ENCODE measurements at places on chromosomes 1 and 21. TPM values are rescaled to one million over a fixed set of nuclear protein-coding genes. Genes with fewer than 3 reads are reported as not detected.

SERTAD4 gene
- total RNA-seq, result 4.1 TPM

VAV3 gene
- total RNA-seq, result 2.1 TPM

PTAFR gene
- total RNA-seq, result 2.2 TPM

C8A gene
- total RNA-seq, result not detected

FHAD1 gene
- total RNA-seq, result not detected

RNU1-1 gene
- 4,234 TPM for total RNA-seq

COL9A2 gene
- total RNA-seq, result 0.45 TPM

SPSB1 gene
- total RNA-seq, result 13.1 TPM

GRCh38 chr1:206803221-206803730 lies 31.0 kb upstream of the IL10 start:
- DNase-seq, result no peak

- DNase-seq, result no peak
These were observed 8.1 kb downstream of the GPR137B start for GRCh38 chr1:236150311-236150955.

- no peak for DNase-seq
These were observed 49.9 kb downstream of the DNTTIP2 start for GRCh38 chr1:93829061-93829460.

GRCh38 chr1:42822800-42823392 lies 5.7 kb upstream of the SVBP start:
- DNase-seq, result no peak

GRCh38 chr1:156684227-156684782 lies 7.1 kb upstream of the NES start:
- DNase-seq, result no peak

DNA sequence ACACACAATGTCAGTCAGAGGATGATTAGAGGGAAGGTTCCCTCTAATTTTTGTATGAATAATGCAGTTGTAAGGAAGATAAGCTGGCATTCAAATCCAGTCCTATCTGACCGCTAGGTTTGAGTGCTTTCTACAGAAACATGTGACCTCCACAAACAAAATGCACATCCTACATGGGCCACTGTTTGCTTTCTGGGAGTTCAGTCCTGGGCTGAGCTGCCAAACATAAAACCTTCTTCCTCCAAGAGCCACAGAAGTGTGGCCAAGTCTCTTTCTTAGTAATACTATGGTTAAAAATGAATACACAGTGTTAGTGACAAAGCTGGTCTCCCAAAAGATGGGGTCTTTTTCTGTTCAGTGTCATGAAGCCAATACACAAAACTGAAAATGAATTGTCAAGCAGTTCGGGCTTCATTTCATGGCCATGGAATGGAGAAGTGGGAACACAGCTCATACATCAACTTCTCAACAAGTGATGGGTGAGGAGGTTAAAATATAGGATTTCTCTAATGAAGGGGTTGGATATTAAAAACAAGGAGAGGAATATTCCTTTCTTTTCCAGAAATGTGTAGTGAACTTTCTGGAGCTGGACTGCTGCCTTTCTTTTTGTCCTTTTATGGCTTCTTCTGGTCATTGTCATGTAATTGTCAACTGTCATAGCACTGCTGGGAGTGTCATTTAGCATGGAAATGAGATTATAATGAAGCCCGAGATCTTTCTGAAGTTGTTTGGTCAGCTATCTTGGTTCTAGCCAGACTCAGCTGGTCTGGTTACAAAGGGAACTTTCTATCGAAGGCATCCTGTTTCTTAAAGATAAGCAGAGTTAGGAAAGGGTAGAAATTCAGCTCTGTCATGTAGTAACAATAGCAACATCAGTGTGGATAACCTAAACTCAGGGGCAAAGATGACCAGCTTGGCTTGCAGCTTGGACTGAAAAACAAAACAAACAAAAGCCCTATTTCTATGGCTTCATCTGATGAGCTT lies 135.1 kb downstream of the CHD1L start:
- DNase-seq, result no peak

DNA sequence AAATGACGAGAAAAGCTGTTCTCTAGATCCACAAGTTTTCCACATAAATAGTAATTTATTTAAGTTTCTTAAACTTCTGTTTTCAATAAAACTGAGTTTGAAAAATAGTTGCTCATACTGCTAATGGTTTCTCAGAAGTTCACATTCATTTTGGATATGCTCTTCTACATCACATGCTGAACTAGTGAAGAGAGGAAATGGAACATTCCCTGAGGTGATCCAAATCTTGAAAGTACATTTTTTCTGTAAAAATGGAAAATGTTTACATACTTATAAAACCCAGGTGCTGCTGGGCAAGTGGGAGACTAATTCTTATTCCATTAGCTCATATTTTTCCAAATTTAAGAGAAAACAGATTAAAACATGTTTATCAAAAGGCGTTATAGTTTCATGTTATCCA lies 111.7 kb downstream of the ADGRL4 start:
- no peak for DNase-seq

- DNase-seq, result no peak
These were observed 127.8 kb downstream of the LMX1A start for GRCh38 chr1:165228676-165229075.

- DNase-seq, result no peak
These were observed at the start of gene DMBX1 for GRCh38 chr1:46489638-46490405. Gene DMBX1, plus strand, starts transcription at chr1:46489836. Its CDS starts 17,175 bp downstream, at chr1:46507011.

GRCh38 chr1:73167009-73167657 lies 884.8 kb upstream of the NEGR1 start:
- no peak for DNase-seq

- no peak for DNase-seq
These were observed 98.3 kb upstream of the CAMK1G start for GRCh38 chr1:209485167-209485566.

DNA sequence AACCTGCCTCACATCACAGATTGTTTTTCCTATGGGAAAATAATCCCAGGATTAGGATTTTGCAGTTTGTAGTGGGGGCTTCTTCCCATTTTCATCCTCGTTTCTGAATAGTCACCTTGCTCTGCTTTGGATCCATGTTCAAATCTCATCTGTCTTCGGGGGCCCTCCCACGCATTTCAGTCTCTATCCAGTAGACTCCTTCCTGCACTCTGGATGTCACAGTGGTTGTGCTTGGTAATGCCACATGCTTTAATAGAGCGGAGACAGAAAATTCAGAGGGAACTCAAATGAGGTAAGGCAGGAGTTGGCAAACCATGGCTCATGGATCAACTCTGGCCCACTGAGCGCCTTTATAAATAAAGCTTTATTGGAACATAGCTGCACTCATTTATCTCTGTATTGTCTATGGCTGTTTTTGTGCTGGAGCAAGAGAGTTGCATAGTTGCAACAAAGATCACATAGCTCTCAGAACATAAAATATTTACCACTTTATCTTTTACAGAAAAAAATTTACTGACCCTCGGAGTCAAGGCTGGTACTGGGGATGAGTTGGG lies 101.0 kb downstream of the SPATA46 start:
- no peak for DNase-seq

GRCh38 chr21:38569733-38570132 lies 71.5 kb upstream of the ERG start:
- DNase-seq, result no peak

GRCh38 chr1:51963592-51964308 lies 26.8 kb downstream of the RAB3B start:
- no peak for DNase-seq

DNA sequence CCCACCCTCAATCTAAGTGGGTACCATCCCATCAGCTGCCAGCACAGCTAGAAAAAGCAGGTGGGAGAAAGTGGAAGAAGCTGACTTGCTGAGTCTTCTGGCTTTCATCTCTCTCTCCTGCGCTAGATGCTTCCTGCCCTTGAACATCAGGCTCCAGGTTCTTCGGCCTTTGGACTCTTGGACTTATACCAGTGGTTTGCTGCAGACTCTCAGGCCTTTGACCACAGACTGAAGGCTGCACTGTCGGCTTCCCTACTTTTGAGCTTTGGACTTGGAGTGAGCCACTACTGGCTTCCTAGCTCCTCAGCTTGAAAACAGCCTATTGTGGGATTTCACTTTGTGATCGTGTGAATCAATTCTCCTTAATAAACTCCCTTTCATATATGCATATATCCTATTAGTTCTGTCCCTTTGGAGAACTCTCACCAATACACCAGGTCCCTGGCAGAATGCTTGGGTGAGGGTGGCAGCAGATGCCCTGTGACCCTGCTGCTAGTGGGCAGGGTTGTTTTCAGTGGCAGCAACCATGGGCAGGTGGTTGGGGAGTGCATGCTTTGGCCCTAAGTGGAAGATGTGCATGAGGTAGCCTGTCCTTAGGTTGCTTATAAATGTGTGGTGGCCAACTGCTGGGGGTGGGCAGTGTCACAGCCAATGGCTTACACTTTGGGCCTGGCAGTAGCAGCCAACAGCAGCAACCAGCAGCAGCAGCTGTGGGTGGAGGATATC lies 10.8 kb upstream of the ADAM30 start:
- DNase-seq, result no peak

DNA sequence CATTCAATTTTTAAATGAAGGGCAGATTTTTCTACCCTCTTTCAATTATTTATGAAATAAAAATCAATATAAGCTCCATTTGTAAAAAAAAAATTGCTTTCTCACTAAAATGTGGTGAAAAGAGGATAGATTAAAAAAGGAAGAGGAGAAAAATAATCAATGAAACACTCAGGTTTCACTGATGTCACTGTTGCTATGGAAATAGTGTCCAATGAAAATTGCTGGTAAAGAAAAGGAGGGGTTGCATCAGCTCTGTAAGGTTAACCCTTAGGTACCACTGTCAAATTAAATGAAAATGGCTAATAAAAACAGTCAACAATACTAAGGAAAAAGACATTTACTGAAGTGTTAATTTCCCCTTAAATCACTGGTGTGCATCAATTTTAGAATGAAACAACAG lies 91.6 kb upstream of the TTC39A start:
- DNase-seq, result no peak

GRCh38 chr1:192600275-192600674 lies 24.7 kb downstream of the RGS1 start:
- no peak for DNase-seq

- DNase-seq, result no peak
These were observed 81.9 kb upstream of the PRRC2C start for GRCh38 chr1:171403393-171403792.

DNA sequence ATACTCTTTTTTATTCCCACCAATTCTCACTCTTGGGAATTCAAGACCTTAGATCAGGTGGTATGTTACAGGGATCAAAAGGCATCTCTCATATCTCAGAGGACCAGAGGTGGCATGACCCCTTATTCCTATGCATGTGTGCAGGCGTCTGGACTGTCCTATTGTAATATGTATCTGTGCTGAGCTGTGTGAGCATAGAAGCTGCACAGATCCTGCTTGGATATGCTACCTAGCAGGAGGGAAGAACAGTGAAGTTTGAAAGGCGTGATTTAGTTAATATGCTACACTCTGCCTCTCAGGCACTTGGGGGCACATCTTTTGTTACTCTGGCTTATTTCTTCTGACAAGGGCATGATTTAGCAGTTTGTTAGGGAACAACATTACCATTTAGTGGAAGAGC lies 86.7 kb upstream of the ZRANB2 start:
- no peak for DNase-seq

GRCh38 chr1:19909392-19909791 lies 14.0 kb downstream of the PLA2G2E start:
- DNase-seq, result no peak

DNA sequence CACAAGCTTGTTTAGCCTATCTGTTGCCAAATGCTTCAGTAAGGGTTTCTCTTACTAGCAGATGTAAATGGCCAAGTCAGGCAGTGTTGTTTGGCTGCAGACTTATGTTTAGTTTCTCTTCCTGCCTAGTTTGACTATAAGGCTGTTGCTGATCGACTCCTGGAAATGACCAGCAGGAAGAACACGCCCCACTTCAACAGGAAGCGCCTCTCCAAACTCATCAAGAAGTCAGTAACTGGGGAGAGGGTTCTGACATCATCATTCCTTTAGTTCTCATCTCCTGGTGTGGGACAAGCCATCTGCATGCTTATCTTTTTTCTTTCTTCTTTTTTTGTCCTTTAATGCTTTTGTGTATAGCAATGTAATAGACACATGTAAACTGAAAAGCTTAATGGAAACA lies 25.1 kb downstream of the RRP1B start:
- DNase-seq, result no peak

GRCh38 chr1:219027146-219027673 lies 146.5 kb upstream of the LYPLAL1 start:
- no peak for DNase-seq

DNA sequence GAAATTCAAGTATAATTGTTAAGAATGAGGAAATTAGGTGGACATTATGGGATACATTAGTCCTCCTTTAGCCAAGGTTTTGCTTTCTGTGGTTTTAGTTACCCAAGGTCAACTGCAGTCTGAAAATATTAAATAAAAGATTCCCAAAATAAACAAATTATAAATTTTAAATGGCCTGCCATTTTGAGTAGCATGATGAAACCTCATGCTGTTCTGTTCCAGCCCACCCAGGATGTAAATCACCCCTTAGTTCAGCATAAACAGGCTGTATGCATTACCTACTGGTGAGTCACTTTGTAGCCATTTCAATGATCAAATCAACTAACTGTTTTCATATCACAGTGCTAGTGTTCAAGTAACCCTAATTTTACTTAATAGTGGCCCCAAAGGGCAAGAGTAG lies 132.5 kb upstream of the LYPLAL1 start:
- no peak for DNase-seq

GRCh38 chr1:48414264-48414663 lies 57.7 kb downstream of the SPATA6 start:
- no peak for DNase-seq

Data from left ventricle myocardium superior (tissue), 1 donor.